ENCODE measurements at places on chromosomes 2 and 18.
A peak's percentile ranks its signal among the peaks of the same experiment; 100 is the strongest.

GRCh38 chr2:191347881-191348280, 102.7 kb downstream of the MYO1B start:
- DNase-seq, result no peak

- no peak for DNase-seq
These were observed 167.6 kb downstream of the AFF3 start for GRCh38 chr2:99974682-99975375.

DNA sequence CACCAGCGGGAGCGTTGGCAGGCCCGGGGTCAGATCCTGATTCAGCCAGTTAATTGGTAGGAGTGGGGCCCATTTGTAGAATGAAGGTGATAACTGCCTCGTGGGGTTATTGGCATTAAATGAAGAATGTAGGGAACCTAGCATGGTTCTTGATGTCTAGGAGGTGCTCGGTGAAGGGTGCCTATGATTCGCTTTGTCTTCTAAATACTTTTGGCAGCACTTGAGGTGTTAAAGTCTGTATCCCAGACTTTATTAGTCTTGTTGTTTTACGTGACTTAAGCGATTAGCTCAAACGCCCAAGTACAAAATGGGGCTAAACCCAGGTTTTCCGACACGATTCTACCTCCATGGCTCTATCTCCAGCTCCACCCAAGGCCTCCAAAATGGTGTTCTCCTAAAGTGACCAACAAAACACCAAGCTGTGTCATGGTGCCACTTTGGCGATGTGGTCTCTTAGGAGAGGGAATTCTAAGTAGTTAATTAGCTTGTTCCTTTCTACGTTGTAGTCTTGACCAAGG, 980 bp upstream of the PPP4R1 start:
- no peak for DNase-seq

DNA sequence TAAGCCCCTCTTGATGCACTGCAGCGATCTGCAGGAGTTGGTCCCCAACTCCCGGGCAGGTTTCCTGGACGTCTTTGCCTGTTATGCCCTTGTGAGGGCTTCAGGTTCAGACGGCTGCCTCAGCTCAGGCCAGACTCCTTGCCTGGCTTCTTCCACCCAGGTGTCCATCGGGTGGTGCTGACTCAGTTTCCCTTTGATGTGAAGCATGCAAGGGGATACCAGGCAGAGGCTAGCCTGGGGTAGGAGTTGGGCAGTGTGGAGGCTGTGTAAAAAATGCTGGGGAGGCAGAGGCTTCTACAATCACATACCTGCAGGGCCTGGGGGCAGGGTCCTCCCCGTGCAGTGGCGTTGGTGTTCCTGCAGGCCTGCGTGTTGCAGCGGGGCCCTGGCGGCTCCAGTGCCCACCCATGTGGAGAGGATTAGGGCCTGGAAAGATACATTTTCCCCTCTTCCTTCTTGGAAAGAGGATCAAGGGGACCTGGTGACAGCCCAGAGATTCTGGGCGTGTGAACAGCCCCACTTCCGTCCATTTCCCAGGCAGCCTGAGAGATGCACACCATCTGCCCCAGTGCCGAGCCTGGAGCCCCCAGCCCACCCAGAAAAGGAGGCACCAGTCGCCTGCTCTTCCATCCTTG, 338.3 kb downstream of the DYSF start:
- no peak for DNase-seq

DNA sequence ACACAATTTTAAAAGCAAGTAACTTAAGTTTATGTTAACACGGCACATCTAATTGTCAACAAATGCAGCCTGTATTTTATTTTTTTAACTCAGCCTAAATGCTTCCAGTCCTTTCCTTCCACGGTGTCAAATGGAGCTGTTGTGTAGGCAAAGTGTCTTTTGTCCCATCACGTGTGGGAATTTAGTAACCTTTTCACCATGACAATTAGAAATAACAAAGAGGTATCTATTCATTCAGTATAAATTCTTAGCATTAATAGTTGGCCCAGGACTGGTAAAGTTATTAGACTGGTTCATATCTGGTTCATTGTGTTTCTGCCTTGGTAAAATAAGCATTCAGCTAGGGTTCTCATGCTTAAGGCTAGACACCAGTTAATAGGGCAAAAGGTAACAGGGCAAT, 47.9 kb downstream of the FRZB start:
- DNase-seq, result no peak

DNA sequence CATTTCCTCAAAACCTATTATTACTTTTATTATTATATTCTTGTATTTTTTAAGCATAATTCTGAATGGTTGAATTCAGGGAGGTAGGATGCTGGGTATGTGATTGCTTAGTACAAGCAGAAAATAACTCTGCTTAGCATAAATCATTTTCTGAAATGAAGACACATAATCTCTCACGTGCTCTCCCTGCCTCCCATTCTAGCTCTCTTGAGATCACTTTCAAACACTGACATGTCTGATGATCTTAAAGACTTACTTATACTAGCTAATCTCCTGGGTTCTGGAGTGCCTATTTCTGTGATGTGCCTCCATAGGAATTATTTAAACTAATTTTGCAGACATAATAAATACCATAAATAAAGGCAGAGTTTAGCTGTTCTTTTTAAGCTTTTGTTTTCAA, 1136.0 kb downstream of the SUCLG1 start:
- DNase-seq, result no peak

GRCh38 chr2:234691968-234692955, 195.4 kb upstream of the ARL4C start:
- DNase-seq, result no peak

DNA sequence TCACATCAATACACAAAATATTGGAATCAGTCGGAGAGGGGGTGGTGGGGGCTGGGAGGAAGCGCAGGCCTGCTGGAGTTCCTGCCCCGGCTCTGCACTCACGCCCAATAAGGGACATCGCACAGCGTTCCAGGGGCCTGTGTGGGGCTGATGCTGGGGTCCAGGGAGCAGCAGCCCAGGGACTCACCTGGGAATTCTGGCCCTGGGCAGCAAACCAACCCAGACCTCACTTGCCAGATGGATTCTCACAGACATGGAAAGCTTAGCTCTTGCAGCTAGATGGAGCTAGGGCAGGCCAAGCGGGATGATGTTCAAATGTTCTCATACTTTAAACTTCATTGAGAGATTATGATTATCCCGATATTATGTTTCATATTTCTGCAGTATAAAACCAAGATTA, 266.6 kb upstream of the TANK start:
- peak; percentile 49 for DNase-seq

GRCh38 chr2:119208791-119209203, 14.8 kb upstream of the STEAP3 start:
- DNase-seq, result no peak

- no peak for DNase-seq
These were observed 40.4 kb downstream of the KLHL29 start for GRCh38 chr2:23425338-23425871.

GRCh38 chr2:41038408-41038807, 586.5 kb upstream of the SLC8A1 start:
- no peak for DNase-seq

DNA sequence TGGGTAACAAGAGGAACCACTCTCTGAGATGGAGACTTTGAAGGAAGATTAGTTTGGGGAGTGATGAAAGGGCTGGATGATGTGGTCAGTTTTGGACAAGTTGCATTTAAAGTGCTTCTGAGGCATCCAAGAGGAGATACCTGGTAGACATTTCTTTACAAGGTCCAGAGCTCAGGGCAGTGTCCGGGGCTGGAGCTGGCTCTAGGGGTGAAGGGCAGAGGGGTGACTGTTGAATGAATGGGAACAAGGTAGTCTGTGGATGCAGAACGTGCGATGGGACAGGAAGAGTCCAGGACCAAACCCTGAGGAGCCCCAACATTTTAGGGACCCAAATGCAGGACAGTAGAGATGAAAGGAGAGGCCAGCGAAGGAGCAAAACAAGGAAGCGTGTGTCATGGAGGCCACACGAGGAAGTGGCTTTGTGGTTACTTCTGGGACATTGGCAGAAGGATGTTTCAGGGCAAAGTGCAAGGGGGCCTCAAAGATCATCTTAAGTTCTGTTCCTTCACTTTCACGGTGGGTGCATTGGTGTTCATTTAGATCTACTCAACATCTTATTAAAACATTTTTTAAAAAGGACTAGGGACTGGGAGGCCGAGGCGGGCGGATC, 13.6 kb upstream of the GPR35 start:
- no peak for DNase-seq

DNA sequence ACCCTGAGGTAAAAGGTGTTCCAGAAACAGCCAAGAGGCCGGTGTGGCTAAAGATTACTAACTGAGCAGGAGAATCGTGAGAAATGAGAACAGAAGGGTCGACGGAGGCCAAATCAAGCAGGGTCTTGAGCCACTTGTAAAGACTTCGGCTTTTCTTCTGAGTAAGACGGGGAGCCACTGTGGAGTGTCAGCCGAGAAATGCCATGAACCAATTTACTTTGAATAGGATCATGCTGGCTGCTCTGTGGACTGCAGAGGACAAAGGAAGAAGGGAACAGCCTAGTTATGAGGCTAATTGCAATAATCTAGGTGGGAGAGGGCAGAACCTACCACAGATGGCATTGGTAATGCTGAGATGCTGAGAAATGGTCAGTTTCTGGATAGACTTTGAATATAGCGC, 16.8 kb downstream of the VIT start:
- no peak for DNase-seq

GRCh38 chr2:111185361-111186022, 64.8 kb downstream of the BCL2L11 start:
- DNase-seq, result no peak

GRCh38 chr2:147033044-147033443, 811.8 kb upstream of the ACVR2A start:
- DNase-seq, result no peak

- DNase-seq, result no peak
These were observed 9.3 kb downstream of the STAMBP start for GRCh38 chr2:73837847-73838585.

GRCh38 chr2:38991899-38992298, 102.2 kb downstream of the ARHGEF33 start:
- DNase-seq, result no peak

DNA sequence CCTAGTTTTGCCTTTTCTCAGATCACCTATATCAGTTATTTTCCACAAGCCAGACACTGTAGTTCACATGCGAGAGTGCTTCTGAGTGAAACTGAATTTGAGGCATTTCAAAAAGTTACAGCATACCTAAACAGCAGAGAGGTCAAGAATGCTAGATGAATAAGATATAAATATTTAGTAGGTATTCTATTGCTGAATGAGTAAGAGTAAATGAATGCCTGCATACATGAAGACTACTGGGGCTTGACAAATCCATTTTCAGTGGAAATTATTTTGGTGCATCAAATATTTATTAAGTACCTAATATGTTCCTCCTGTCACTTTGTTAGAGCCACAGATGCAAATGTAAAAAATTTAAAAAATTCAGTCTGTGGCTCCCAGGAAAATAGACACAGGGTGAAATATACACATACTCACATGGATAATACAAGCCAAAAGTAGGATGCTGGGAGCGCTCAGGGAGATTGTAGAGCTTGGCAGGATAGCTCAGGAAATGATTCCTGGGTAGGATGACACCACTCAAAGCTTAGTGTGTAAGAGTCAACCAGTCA, 27.6 kb upstream of the CDC42EP3 start:
- no peak for DNase-seq

DNA sequence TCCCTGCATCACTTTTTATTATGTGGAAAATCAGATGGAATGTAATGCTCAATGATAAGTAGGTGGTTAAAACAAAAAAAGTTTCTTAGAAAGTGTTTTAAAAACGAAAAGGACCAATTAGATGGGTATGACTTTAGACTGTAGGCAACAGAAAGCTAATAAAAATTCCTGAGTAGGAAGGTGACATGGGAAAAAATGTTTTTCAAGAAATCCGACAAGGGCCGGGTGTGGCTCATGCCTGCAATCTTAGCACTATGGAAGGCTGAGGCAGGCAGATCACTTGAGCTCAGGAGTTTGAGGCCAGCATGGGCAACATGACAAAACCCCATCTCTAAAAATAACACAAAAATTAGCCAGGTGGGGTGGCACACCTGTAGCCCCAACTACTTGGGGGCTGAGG, 126.1 kb downstream of the THADA start:
- DNase-seq, result no peak

DNA sequence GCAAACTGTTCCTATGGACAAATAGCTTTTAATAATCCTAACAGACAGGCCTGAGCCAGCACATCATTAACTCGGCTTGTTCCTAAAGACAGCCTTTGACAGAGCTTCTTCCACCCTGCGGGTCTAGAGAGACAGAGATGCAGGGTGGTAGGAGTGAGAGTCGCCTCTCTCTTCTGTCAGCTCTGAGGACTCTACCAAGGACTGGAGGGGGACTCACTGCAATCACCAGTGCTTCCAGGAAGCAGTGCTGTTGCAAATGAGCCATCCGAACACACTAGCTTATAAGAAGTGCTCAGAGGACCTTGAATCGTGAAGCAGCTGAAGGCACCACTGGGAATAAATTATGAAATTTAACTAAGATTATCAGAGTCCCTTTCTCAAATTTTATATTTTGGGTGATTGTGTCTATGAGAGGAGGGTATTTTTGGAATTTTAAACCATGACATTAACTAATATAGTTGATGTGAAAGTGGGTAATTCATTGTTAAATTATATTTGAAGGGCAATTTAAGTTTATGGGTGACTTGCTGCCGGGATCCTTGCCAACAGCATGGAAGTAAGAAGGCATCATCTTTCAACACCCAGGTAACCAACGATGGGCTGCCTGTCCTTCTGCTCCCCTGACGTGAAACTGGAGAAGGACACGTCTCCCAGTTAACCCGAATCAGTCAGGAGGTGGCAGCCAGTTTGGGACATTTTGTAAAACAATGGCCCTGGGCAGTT, 43.6 kb upstream of the PXDN start:
- no peak for DNase-seq

DNA sequence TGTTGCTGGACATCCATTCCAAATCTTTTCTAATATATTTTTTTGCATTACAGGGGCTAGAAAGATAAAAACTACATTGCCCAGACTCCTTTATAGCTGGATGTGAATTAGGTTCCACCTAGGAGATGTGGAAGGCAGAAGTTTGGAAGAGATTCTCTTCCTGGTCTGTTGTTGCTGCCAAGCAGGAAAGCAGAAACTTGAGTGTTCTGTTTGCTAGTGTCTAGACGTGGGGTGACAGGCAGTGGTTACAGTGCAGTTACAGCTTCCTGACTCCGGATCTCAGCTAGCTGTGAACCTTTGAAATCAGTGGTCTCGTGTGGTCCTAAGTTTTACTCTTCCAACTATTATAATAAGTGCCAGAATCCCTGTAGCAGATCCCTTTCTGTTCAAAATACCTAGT, 46.2 kb downstream of the COL4A4 start:
- DNase-seq, result no peak
